ENCODE measurements at places on chromosomes 3 and 15.

DNA sequence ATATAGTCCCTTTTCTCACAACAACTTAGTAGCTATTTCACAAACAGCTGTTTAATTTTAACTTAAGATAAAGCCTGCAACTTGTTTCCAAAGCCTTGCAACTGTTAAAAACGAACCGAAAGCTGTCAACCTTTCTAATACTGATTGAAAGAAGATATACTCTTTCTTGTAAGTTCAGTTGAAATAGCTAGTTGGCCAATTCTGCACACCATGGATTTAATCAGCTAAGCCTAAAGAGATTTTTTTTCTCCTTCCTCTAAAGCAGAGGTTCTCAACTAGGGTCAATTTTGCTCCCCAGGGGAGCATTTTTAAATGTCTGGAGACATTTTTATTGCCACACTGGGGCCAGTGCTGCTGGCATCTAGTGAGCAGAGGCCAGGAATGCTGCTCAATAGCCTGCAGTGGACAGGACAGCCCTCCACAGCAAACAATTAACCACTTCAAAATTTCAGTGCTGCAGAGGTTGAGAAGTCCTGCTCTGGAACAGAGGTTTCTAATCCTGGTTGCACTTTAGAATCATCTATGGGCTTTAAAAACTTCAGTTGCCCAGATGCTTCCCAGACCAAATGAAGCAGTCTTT lies 26.2 kb downstream of the MINDY4B start:
- no peak for DNase-seq

- DNase-seq: no peak
These were observed 29.6 kb downstream of the LRRC3B start for GRCh38 chr3:26652164-26652563.

DNA sequence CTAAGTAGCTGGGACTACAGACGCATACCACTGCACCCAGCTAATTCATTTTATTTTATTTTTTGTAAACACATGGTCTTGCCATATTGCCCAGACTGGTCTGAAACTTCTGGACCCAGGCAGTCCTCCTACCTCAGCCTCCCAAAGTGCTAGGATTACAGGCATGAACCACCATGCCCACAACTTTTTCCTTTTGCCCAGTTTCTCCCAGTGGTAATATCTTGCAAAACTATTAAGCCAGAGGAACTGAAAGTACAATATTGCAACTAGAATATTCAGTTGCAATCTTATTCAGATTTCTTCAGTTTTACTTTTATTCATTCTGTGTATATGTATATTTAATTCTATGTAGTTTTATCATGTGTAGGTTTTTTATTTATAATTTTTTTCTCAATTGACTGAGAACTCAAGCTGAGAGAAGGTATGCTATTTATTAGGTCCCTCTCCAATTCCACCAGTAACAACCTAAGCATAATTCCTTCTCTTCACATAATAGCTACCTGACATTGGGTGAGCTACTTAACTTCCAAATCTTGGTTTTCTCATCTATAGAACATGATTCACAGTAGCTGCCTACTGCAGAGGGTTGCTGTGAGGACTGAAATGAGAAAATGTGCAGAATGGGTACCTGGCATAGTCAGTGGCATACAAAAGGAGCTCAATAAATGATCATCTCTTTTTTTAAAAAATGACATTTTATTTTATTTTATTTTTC lies 30.8 kb downstream of the KLHL18 start:
- peak; percentile 58 for DNase-seq

DNA sequence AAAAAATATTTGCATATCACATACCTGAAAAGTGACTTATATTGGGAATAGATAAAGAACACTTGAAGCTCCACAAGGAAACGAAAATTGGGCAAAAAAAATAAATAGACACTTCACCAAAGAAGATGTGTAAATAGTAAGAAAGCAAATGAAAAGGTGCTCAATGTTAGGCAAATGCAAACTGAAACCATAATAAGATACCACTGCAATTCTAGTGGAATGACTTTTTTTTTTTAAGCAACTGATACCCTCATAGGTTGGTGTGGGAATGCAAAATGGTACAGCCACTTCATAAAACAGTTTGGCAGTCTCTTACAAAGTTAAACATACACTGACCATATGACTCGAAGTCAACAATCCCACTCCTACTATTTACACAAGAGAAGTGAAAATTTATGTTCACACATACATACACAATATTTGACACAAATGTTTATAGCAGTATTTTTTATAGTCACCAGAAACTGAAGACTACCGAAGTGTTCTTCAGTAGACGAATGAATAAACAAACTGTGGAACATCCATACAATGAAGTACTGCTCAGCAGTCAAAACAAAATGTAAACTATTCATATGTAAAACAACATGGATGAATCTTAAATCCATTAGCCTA lies 176.3 kb downstream of the ZMAT3 start:
- DNase-seq: no peak

GRCh38 chr3:15875016-15875689 lies 77.4 kb upstream of the ANKRD28 start:
- DNase-seq: no peak

DNA sequence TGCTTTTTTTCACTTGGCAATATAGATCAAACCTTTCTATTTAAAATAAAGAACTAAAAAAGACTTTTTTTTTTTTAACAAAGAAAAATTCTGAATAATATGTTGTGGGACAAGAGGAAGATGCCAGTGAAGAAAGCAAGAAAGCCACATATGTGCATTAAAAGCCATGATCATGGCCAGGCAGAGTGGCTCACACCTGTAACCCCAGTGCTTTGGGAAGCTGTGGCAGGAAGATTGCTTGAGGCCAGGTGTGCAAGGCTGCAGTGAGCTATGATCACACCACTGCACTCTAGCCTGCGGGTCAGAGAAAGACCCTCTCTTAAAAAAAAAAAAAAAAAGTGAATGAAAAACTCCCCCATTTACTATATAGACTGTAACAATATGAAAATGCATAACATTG lies 23.9 kb downstream of the C2CD4B start:
- DNase-seq: no peak

GRCh38 chr3:68249265-68249664 lies 594.9 kb upstream of the SUCLG2 start:
- DNase-seq: no peak
